ENCODE measurements at places on chromosomes 13 and 19.

DNA sequence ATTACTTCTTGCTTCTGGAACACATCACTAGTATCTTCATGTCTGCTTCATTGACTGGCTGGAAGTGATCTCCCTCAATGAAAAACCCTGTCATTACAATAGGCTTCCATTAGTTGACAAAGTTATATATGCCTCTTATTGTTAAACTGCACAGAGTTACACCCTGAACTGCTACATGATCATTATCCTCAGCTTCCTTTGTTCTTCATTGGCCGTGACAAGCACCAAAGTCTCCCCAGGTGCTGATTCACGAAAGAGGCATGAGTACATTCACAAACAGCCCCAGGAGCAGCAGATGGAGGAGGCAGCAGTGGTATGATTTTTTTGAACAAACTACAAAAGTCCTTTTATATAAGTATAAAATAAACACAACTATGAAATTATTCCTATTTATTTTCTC is 51.4 kb downstream of the VWA8 start:
- DNase-seq = no peak

- no peak for DNase-seq
Observed at GRCh38 chr13:93169980-93170379, 56.6 kb upstream of the GPC6 start.

GRCh38 chr13:52070929-52071523 is 46.5 kb downstream of the UTP14C start:
- DNase-seq = no peak

GRCh38 chr19:45953676-45954075 is 20.0 kb downstream of the NOVA2 start:
- no peak for DNase-seq

DNA sequence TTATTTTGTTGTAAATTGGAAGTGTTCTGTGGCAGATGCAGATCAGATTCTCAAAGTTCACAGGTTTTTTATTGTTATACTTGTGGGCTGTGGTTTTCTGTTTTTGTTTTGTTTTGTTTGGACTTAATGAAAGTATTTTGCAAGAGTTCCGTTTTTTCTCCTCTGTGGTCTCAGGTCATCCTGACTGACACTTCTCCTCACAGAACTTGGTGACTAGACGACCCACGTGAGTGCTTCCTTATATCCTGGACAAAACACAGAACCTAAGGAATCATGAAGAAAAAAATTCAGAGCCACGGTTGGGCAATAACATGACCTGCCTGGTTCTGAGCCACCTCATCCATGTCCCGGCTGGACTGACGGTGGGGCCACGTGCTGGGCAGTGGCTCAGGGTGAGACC is 2.5 kb upstream of the RFPL4AL1 start:
- DNase-seq = no peak

- DNase-seq = no peak
Observed at GRCh38 chr13:27022571-27023311, 148.9 kb downstream of the USP12 start.

GRCh38 chr19:44499962-44500949 is at the start of gene ZNF180:
Gene ZNF180 (minus strand): TSS chr19:44500522. CDS start chr19:44497334, 3,188 bp downstream.
- peak; percentile 98 for DNase-seq

DNA sequence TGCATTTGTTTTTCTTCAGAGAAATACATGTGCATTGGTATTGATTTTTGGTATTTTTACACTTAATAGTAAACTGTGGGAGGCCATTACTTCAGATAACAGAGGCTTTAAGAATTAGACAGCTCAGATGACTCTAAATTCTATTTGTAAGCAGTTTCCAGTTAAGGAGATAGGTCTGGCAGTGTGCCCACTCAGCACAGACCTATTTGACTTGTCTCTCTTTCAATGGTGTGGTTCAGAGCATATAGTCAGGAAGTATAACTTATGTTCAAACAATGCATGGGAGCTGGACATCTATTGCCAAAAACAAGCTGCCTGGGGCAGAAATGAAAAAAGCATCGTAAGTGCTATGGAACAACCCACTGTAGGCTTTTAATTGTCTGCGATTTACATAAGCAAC is 370.7 kb downstream of the HS6ST3 start:
- no peak for DNase-seq

- DNase-seq = no peak
Observed at GRCh38 chr19:57338877-57339276, 12.2 kb upstream of the ZNF304 start.

DNA sequence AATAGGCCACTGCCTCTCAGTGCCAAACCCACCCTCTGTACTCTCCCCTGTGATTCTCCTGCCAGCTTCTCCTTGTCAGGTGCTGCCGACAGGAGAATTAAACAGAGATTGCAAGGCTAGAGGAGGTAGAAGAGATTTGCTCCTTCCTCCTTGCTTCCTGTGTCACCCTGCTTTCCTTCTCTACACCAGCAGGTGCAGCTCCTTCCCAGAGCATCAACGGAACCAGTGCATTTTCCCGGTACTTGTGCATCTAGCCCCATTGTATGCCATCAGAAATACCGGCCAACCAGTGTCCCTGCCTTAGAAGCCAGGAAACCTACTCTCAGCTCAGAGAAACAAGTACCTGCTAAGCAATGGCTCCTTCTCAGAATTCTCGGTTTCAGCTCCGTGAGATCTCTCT is 253.2 kb downstream of the SUCLA2 start:
- no peak for DNase-seq

DNA sequence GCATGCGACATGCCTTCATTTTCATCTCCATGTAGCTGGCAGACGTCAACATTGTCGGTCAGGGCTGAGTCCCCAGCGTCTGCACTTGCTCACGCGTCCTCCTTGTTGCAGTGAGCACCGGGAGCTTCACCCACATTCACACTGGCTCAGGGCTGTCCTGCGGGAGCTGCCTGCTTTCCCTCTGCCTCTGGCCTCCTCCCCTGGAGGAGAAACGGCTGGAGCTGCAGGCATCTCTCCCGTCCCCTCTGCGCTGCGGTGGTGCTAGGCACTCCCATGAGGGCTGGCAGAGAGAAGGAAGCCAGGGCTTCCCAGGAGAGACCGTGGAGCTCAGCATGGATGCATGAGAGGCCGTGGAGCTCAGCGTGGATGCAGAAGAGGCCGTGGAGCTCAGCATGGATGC is 18.4 kb upstream of the TMEM255B start:
- no peak for DNase-seq

DNA sequence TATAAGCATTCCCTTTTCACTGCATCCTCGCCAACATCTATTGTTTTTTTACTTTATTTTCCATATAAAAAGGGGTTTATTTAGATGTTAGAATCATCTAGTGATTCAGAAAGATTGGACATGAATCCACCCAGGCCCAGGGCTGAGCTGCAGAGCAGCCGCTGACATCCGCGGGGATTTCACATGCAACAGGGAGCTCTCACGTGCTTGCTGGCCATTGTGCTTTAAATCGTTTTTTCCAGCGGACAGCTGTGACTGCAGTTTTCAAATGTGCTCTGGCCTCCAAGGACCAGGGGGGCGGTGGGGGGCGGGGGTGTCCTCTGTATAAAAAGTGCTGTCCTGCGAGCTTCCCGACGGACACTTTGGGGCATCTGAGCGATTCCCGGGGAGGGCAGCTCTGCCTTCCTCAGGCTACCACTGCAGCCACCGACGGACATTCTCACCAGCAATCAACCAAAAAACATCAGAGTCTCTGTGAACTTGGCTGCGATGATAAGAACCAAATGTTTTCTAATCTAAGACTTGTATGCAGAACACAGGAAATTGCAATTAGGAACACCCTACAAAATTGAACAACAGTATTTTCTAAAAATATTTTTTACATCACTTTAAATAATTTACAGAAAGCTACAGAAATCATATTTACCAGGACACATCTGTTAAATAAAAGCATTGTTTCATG is 12.6 kb downstream of the RB1 start:
- DNase-seq = no peak

GRCh38 chr19:34825212-34825611 is 52.2 kb upstream of the ZNF599 start:
- no peak for DNase-seq

- DNase-seq = no peak
Observed at GRCh38 chr19:2080336-2080988, 15.7 kb downstream of the MOB3A start.

Data from thymus (tissue), 14 donors.